ENCODE measurements at places on chromosomes 7 and 10. TPM values are rescaled to one million over a fixed set of nuclear protein-coding genes. Genes with fewer than 3 reads are reported as not detected.
A peak's percentile ranks its signal among the peaks of the same experiment; 100 is the strongest.

MIOS gene
- total RNA-seq, result 20.2 TPM

DNA sequence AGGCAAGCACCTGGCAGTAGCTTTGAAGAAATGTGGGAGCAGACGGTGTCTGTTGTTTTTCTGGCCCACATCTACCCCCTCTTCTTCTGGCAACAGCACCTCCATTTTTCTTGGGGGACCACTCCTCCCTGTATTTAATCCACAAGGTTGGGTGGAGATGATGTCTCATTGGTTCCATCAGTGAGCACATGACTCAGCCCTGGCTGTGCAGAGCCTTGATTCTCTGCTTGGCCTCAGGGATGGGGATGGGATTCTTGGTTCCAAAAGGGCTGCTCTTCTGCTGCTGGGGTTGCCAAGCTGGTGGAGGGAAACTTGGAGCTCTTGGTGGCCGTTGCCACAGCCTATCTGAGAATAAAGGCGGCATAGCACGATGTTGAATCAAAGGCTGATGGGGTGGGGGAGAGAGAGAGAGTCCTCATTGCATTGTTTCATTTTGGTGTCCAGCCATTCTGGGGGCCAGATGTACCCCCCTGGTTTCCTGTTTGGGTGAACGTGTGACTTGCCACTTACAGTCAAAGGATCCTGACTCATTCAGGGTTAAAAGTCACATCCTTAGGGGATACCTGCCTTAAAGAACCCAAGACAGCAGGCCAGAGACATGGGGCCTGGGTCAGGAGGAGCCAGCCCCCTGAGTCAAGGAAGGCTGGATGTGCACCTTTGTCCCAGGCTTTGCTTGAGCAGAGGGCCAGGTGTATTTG, 25.9 kb downstream of the GRK5 start:
- no peak for DNase-seq

GRCh38 chr7:121019018-121019417, 30.5 kb downstream of the CPED1 start:
- no peak for DNase-seq

- peak; percentile 31 for DNase-seq
Observed at GRCh38 chr10:72694476-72695369, 2.8 kb downstream of the MCU start.

DNA sequence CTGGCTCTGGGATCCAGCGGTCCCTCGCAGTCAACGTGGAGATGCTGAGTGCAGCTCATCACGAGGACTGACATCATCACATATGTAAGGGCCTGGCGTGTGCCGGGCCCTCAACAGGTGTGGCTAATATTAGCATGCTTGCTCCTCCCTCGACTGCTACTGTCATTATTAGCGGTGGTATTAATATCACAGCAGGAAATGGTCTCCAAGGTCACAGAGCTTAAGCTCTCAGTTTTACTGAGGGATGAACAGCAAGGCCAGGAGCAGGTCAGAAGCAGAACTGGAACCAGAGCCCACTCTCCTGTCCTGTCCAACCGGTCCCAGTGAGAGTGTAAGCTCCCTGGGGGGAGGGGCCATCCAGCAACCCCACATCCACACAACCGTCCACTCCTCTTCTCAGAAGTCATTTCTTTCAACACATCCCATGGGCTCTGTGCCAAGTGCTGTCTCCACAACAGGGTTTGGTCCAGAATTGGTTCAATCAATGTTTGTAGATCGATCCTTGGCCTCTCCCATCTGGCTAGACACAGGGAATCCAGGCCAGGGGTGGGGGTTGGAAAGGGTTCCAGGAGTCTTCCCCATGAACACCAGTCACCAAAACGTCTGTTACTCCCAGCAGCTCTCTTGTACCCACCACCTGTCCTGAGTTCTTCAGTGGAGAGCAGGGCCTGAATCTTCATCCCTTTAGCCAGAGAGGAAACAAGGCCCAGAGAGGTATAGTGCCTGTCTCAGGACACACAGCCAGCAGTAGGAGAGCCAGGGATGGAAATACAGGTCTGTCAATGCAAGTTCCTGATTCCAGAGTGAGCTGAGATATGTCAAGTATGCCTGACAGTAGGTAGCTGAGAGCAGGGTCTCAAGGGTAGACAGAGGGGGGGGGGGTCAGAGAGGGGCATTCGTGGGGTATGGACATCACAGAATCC, 45.3 kb upstream of the ZMIZ1 start:
- no peak for DNase-seq

- no peak for DNase-seq
Observed at GRCh38 chr7:26723129-26723528, 141.3 kb downstream of the SKAP2 start.

- DNase-seq, result no peak
Observed at GRCh38 chr7:2522780-2523433, 3.3 kb downstream of the LFNG start.

GRCh38 chr7:129690701-129691100, 79.2 kb downstream of the NRF1 start:
- no peak for DNase-seq

- DNase-seq, result no peak
Observed at GRCh38 chr7:107291434-107291833, 122.6 kb downstream of the HBP1 start.

GRCh38 chr10:78335371-78335690, 301.7 kb downstream of the RPS24 start:
- DNase-seq, result no peak

DNA sequence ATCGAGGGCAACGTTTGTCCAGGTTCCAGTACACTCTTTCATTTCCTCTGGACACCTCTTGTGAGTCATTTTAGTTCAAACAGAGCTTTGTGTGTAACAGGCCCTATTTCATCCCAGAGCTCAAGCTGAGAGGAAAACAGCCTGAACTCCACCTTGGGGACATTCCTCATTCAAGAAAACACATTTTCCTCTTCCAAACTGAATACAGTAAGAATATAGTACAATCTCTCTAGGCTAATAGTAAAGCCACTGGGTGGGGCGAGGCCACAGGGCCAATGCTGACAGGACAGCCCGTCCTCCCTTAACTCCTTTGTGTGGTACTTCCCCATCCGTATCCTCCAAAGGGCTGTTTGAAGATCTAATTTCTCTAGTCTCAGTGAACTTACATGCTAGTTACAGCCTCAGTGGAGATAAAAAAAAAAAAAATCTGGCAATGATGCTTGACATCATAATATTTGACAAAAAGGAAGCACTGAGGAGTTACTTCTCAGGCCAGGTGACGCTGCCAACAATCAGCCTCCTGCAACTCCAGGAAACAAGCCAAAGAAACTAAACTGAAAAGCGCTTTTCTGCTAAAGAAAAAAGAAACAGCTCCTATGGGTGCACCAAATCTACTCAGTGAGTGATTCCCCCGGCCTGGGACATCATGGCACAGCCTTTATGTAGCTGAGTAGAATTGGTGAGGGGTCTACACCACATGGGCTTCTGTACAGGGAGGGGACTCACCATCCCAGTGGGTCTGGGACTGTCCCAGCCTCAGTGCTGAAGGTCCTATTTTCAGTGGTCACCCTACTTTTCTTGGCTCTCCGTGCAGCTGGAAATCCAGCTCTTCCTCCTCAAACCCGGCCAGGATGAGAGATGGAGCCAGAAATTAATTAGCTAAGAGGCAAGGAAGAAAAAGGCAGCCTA, 238.2 kb upstream of the NEBL start:
- DNase-seq, result no peak

DNA sequence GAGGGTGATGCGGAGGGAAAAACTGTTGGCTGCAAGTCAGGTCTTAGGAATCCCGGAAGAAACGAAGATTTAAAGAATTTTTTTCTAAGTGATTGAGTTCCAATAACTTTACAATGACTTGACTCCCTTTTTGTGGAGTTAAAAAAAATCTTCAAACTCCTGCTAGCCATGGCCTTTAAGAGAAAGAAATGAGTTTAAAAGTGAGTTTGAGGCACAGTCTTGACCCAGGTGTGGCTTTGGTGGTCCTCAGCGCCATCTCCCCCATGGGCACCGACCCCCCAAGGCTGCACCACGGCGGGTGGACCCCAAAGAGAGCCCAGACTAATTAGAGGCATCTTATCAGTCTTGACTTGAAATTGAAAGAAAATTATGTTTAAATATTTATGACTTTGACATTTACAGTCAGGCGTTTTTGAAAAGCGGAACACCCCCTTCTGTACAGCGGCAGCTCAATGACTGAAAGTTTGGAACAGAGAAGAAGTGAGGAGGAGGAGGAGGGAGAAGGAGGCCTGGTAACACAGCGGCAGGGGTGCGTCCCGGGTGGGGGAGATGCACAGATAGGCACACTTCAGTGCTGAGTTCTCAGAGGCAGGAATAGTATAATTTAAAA, 349.6 kb downstream of the DNAJB6 start:
- no peak for DNase-seq

DNA sequence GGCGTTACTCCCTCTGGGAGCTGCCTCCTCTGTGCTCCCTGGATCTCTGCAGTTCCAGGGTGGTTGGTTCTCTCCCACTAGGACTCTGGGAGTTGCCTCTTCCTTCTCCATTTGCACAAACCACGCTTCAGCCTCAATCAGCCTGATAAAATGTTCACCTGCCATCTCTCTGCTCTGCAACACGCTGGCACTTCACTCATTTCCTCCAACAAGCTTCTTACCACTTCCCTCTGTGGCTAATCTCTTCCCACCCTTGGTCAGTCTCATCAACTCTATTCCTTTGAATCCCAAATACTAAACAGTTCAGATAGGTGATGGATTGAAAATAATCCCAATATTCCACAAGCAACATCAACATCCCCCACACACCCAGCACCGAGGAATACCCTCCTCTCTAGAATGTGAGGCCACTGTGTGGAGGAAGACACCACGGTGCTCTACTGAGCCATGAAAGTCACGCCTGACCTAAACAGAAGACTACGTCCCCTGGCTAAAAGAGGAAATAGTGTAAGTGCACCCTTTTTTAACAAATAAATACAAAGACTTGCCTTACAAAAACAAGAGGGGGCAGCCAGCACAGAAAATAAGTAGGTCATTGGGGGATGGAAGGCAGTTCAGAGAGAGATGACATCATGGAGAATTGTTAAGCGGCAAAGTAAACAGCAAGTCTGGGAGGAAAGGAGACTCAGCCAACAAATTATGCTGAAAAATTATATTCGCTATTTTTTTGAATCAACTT, 1.9 kb upstream of the FAM170B start:
- DNase-seq, result no peak

GRCh38 chr10:51881213-51881612, 181.8 kb upstream of the CSTF2T start:
- no peak for DNase-seq

GRCh38 chr10:100986623-100986951, 710 bp downstream of the MRPL43 start:
- DNase-seq, result no peak

DNA sequence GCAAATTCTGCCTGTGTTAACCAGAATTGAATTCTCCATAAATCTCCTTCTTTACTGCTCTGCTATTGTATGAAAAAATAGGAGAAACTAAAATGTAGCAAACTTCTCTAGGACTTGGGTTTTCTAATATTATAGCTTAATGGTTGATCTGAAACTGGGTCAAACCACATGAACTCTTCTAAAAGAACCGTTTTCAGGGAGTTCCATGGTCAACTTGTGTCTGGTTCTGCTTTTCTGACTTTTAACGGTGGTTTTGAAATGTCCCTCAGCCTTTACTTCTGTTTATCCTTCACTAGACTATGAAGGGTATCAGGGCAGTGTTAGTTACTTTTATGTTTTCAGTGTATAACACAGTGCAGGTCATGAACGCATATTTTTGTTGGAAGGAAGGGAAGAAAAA, 242.2 kb downstream of the TSPAN12 start:
- DNase-seq, result no peak

GRCh38 chr10:6528198-6528950, 51.7 kb downstream of the PRKCQ start:
- DNase-seq, result no peak

- no peak for DNase-seq
Observed at GRCh38 chr10:115830265-115830970, 442.6 kb downstream of the GFRA1 start.

DNA sequence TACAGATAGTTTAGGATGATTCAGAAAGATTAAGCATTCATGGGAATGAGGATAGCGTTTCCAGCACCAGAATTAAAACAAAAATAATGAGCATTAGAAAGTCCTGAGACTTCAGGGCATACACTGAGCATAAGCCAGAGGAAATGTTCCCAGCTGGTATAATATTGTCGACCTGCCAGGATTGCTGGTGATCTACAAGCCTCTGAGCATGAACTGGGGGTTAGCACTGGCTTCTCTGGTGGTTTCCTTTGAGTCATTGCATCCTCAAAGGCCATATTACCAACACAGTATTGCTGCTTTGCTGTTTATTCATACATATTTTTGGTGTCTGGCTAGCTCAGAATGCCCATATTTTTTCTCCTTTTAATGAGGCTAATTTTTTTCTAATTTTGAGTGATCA, 10.7 kb upstream of the ATRNL1 start:
- DNase-seq, result no peak

- peak; percentile 47 for DNase-seq
Observed at GRCh38 chr7:140534743-140535142, 55.4 kb upstream of the MKRN1 start.

DNA sequence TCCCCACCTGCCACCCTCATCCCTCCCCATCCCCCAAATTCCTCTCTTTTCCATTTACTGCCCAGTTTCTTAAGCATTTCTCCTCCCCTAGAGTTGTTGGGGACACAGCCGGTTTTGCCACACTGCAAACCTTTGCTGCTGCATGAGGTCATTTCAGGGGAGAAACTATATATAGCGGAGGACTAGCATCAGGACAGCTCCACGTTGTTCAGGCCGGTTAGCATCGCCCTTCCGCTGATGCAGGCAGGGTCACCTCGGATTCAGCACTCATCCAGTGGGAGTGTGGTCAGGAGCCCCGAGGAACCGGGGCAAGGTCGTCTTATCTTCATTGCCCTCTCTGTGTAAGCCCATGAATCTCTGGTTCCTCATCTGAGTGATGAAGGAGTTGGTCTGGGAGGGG, 15.6 kb downstream of the UBTD1 start:
- no peak for DNase-seq

GRCh38 chr10:94602729-94603515, 57.3 kb downstream of the HELLS start:
- DNase-seq, result no peak

- no peak for DNase-seq
Observed at GRCh38 chr7:30647589-30648364, 34.5 kb downstream of the CRHR2 start.

NXPH1 gene
- not detected for total RNA-seq

SCART1 gene
- 1.8 TPM for total RNA-seq

HMX3 gene
- total RNA-seq, result not detected

OR2A12 gene
- not detected for total RNA-seq

DNA sequence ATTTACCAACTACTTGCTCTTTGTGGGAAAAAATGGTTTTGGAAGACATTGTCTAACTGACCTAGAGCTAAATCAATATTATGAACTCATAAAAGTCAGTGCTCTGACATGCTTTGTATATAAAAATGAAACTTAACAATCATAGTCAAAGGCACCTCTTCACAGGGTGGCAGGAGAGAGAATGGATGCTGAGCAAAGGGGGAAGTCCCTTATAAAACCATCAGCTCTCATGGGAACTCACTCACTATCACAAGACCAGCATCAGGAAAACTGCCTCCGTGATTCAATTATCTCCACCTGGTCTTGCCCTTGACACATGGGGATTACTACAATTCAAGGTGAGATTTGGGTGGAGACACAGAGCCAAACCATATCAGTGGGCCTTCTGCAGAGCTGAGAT, 417.6 kb upstream of the AUTS2 start:
- no peak for DNase-seq

NUDT13 gene
- total RNA-seq, result 0.51 TPM

PDE6C gene
- total RNA-seq, result not detected
